GM03348 (cell line): ENCODE measurements at places on chromosomes 4 and X.

DNA sequence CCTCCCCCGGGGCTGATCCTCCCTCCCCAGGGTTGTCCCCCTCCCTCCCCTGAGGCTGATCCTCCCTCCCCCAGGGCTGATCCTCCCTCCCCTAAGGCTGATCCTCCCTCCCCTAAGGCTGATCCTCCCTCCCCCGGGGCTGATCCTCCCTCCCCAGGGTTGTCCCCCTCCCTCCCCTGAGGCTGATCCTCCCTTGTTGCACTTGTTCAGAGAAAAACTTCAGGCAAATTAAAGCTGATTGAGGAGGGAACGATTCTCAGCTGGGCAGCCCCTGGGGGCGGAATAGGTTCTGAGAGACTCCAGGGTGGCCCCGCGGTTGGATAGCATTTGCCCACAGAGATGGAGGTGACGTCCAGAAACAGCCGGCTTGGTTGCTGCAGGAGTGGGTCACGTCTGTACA, 110.7 kb upstream of the ADRA2C start:
- no peak for DNase-seq

DNA sequence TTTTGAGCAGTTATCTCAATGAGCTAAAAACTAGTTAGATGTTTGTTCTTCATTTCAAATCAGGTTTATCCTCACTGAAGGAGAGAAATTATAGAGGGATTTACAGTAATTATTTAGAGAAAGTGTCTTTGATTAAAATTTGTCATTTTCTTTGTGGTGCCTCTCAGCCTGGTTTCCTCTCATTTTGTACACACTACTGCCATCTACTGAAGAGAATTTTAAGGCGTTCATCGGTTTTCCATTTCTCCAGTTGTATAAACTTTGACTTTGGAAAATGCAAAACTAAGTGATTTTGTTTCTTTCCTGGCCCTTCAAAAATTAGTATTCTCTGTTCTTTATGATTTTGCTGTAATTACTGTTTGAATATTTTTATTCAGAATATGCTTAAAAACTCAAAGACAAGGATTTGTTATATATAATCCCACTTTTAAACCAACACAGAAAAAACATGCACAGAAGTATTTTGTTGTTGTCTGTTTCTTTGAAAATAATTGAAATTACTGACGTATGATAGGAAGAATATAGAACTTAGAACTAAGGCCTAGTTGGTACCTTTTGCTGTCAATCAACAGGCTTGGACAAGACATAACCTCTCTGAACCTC, 34.4 kb upstream of the ANXA3 start:
- DNase-seq = peak; percentile 60

- no peak for DNase-seq
Measured at GRCh38 chrX:40318076-40318475, 220.3 kb upstream of the BCOR start.

DNA sequence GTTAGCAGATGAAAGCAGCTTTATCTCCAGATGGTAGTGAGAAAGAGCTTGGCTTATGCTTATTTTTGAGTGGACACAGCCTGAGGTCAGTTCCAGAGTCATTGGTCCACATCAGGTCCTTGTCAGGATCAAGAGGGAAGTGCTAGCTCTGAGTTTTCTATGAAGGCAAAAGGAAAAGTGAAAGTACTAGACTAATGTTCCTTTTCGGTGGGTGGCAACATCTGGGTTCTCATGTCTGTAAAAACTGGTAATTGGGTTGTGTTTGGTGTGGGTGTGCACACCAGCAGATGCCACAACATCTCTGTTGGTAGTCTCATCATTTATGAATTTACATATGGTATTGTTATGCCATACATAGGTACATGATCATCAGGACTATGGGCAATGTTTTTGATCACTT, 210.5 kb downstream of the PWWP3B start:
- no peak for DNase-seq

DNA sequence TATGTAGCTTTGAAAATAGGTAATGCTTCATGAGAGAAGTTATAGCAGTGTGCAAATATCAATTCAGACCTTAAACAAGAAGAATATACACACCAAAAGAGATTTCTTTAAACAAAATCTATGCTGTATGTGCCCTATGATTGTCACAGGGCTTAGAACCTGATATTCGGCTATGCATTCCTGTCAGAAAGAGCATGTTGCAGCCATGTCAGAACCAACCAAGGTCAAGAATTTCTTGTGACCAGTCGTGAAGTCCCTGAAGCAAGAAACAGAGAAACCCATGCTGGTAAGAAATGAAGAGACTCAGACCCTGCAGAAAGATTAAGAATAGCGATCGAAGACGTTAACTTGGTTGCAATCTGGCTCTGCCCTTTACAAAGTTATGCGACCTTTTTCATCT, 210.3 kb upstream of the SPIN4 start:
- DNase-seq = no peak

GRCh38 chrX:107731831-107732502, 43.6 kb downstream of the TSC22D3 start:
- peak; percentile 24 for DNase-seq

DNA sequence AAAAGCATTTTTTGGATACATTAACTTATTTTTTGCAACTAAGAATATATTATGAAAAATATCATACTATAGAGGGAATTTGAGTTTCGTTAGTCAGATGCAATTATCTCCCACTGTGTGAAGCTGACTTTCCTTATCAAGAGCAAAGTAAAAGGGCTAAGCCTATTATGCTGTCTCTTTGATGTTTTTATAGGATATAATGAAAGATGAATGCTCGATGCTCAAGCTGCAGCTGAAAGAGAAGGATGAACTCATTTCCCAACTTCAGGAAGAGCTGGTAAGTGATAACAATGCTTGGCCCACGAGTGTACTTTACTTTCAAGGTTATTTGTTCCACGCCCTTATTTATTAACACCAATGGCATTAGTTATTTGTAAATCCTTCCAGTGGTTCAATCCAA, 688.4 kb downstream of the CCSER1 start:
- DNase-seq = no peak

GRCh38 chr4:54067166-54067565, 2.8 kb upstream of the CHIC2 start:
- peak; percentile 52 for DNase-seq

DNA sequence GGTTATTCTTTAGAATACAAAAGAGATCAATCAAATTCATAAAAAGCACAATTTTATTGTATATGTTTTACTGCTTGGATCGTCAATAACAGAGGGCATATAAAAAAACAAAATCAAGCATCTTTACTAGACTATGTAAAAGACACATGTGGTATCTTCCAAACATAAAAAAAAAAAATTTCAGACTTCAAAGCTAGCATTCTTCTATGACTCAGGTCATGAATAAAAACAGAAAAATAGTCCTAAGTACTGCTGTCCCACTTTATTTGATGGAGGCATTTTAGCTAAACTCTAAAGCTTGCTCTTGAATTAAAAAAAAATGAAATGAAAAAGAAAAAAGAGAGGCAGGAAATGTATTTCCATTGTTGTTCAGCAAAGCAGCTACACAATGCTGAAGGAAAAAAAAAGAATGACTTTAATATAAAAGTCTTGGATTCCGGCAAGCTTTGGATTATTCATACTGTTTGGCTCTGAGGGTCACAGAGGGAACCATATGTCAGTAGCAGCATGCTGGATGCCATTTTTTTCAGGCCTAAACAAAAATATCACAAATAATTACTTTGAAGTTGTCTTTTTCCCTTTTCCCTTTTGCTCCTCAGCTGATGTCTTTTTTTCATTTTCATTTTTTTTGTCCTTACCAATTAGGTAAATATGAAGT, 249.1 kb upstream of the DIAPH2 start:
- DNase-seq = no peak

GRCh38 chr4:7593646-7594412, 159.1 kb upstream of the PSAPL1 start:
- no peak for DNase-seq

DNA sequence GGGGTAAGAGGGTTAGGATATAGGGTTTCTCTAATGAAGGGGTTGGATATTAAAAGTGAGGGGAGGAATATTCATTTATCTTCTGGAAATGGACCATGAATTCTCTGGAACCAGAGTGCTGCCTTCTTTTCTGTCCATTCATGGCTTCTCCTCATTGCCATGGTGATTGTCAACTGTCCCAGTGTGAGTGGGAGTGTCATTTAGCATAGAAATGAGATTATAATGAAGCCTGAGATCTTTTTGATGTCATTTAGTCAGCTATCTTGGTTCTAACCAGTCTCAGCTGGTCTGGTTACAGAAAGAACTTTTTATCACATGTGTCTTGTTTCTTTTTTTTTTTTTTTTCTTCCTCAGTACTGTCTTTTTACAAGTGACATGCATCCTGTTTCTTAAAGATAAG, 497.3 kb upstream of the PITX2 start:
- no peak for DNase-seq

DNA sequence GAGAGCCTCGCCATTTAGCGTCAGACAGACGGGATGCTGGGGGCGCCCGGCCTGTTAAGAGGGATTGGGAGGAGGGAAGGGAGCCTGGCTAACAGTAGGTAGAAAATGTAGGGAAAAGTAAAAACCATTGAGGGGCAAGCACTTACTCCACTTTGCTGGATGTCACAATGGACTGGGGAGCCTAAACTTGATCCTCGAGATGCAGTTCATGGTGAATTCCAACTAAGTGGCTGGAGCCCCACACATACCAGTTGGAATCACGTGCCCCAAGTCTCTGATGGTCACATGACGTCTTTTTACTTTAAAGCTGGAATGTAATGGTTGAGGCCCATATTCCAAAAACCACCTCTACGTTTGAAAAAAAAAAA, 1.5 kb downstream of the PLS3 start:
- DNase-seq = peak; percentile 35

- DNase-seq = no peak
Measured at GRCh38 chr4:139295942-139296299, 5.4 kb upstream of the NAA15 start.

DNA sequence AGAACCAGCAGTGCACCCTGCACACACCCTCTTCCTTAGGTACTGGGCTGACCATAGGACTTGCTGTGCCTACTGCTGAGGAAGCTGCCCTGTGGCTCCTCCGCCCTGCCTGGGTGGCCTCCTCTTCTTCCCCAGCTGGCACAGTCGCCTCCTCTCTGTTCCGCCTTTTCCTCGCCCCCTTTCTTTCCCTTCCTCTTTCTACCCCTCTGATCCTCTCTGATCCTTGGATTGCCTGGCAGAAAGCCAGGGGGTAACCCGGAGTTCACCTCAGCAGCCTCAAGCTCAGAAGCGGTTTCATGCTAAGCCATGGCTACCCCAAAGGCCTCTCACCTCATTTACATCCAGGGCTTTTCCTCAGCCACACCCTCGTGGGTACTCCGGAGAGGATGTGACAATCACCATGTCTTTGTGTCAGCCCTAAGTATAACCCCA, 136.2 kb downstream of the SMIM20 start:
- DNase-seq = no peak

DNA sequence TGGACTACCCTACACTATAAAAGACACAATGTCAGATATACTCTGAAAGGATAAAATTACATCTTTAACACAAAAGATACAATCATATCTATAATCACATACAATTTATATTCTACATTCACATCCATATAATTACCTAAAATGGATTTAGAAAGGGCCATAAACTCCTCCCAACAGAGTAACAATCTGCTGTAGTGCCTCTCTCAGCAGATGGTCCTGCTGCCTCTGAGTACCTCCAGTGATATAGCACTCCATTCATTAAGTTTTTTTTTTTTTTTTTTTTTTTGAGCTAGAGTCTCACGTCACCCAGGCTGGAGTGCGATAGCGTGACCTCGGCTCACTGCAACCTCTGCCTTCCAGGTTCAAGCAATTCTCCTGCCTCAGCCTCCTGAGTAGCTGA, 7.4 kb downstream of the ANKRD37 start:
- no peak for DNase-seq

DNA sequence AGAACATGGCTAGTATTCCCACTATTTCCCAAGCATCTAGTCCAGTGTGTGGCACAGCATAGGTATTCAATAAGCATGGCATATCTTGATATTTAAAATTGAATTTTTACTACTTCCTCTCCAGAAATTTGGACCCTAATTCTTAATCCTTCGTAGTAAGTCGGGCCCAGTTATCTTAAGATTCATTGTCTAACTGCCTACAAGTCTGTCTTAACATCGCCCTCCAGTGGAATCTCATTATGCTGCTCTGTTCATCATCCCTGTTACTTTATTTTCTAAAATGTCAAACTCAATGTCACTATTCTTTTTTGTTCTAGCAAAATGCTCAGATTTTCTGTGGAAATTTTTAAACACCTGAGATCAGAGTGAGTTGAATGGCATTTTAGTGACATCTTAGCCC, 606.2 kb downstream of the KLHL13 start:
- no peak for DNase-seq

GRCh38 chr4:55358668-55359067, 12.6 kb downstream of the SRD5A3 start:
- peak; percentile 84 for DNase-seq

DNA sequence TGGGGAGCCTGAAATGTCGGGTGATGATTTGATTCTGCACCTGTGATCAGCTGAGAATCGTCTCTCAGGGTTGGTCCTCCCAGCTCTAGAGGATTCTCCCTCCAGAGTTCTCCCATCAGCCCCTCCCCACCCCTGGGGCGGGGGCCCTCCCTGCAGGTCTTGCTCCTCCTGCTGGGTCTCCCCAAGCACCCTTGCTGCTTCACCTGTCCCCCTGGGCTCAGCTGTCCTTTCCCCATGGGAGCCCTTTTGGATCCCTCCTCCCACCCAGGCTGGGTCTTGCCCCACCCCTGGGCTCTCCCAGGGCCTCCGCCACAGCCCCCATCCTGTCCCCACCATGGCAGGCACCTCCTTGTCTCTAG, 22.2 kb downstream of the PSAPL1 start:
- DNase-seq = no peak

DNA sequence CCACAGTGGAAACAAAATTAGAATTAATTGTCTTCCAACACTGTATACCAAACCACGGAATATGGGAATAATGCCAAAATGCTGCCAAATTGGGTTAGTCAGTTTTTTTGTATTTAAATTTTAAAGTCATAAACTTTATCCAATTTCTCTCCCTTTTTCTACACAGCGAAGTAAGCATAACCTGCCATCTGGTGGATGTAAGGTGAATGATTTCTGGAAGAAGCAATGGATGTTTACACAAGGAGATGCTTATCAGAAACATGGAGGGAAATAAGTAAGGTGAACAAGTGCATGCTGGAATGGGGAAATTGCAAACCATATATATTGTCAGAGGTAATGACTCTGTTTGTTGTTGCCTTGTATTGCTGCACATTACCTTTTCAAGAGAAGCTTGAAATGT, 691.9 kb downstream of the TECRL start:
- DNase-seq = no peak
